ENCODE measurements at places on chromosomes 11 and 22.

DNA sequence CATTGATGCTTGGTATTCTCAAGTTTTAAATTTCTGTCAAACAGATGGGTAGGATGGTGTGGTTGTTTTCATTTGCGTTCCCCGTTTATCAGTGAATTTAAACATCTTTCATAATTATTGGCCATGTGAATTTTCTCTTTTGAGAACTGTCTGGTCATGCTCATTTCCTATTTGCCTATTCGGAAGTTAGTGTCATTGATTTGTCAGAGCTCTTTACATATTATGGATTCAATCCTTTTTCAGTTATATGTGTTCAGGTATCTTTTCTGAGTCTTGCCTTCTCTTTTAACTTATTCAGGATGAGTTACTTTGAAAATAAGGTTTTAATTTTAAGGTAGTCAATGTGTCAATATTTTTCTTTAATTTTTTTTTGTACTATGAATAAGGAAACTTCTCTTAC is 315.7 kb downstream of the MN1 start:
- DNase-seq = no peak

DNA sequence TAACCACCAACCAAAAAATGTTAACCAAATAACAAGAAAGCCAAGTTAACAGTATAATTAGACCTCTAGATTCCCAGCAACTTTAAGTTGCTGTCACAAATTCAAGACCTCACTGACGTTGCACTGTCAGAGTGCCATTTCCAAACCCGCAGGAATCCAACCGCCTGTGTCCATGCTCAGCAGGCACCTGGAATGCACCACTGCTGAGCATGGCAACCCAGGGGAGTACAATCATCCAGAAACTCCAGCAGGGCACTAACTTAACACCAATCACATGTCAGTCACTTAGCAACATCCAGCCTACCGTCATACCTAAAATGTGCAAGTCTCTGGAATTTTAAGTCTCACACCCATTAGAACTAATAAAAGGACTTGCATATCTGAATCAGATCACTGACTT is 48.8 kb downstream of the SMCO4 start:
- DNase-seq = no peak

GRCh38 chr11:42840860-42841259 is 470.9 kb upstream of the API5 start:
- DNase-seq = no peak

DNA sequence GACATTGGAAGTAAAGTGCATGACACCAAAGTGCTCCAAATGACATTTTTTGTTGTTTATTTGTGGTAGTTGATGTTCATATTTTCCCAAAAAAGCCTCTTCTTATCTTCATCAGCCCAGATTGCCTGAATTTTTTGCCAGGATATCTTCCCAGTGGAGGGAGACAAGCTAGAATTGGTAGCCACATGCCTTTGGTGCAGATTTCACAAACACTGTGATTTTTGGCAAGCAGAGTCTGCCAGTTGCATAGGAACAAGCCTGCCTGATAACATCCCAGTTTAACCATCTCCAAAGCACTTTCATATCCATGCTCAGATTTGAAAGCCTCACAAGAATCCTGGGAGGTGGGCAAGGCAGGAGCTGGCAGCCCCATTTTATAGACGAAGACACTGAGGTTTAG is 102.3 kb upstream of the SYT13 start:
- no peak for DNase-seq

GRCh38 chr11:36013950-36014897 is 70.4 kb downstream of the LDLRAD3 start:
- no peak for DNase-seq

DNA sequence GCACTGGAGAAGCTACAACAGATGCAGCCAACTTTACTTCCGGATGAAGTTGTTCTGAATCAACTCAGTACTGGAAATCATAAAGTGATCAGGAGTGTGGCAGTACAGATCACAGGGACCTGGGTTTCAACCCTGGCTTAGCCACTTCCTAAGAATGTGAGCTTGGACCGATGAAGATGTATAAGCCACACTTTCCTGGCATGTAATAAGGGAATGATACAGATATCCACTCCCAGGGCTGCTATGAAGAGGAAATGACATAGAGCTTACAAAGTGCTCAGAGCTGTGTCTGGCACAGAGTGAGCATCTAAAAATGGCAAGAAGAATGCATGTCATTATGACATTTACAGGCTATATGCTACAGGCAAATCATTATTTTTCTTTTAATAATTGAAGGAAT is 378.7 kb downstream of the NTM start:
- DNase-seq = no peak

- DNase-seq = no peak
Observed at GRCh38 chr11:119673052-119673758, 55.8 kb downstream of the NECTIN1 start.

- DNase-seq = no peak
Observed at GRCh38 chr11:75654314-75654713, 14.5 kb downstream of the MAP6 start.

DNA sequence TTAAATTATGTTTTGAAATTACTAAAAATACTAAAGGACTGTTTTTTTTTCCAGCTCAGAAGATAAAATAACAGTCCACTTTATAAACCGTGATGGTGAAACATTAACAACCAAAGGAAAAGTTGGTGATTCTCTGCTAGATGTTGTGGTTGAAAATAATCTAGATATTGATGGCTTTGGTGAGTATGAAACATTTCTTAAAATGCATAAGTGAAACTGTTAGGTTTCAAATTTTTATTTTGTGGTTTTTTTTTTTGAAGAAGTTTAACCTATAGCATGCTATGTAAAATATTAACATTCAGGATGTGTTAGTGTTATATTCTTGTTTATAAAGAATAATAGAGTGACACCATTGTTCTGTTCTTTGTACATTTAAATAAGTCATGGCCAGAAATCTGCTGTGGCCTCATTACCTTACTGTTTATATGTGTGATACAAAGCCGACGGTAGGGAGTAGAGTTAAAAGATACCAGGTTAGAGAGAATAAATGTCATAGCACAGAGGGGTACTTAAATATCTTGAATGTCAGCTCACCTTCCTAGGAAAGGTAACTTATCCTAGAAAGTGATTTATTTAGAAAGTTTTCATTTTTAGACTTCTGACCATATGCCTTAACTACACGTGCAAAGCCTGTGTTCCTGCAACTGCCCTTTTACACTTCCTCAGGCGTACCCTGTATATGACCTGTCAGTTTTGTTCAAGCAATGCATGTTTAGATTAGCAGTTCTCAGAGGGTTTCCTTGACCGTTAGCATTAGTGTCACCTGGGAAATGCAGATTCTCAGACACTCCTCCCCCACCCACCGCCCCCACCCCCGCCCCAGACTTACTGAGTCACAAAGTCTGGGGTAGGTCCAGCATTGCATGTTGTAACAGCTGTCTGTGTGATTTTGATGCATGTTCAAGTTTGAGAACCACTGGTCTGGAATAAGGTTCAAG is 6.3 kb downstream of the FDX1 start:
- DNase-seq = no peak

DNA sequence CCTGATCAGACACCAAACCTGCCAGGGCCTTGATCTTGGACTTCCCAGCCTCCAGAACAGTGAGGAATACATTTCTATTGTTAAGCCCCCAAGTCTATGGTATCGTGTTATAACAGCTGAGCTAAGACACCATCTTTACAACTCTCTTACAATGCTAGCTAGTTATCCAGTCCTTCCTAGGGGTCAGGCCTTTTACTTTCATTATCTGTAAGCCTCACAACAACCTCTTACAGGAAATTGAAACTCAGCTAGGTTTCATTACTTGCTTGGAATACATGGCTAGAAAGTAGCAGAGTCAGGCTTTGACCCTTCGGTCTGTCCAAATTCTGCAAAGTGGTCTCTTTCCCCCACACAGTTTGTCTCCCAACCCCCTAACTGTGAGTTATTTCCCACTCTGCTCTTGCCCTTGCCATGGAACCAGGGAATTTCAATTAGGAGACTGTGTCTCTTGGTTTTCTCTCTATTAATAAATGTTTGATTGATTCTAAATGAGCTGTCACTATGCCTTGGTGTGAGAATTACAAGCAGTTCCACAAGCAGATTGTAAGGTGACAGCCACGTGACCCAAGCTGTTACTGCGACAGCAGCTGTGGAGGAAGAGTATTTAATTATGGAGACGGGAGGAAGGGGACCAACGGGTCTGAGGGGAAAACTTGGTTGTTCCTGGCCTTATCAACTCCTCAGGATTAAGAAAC is 38.4 kb upstream of the CLMP start:
- DNase-seq = no peak

DNA sequence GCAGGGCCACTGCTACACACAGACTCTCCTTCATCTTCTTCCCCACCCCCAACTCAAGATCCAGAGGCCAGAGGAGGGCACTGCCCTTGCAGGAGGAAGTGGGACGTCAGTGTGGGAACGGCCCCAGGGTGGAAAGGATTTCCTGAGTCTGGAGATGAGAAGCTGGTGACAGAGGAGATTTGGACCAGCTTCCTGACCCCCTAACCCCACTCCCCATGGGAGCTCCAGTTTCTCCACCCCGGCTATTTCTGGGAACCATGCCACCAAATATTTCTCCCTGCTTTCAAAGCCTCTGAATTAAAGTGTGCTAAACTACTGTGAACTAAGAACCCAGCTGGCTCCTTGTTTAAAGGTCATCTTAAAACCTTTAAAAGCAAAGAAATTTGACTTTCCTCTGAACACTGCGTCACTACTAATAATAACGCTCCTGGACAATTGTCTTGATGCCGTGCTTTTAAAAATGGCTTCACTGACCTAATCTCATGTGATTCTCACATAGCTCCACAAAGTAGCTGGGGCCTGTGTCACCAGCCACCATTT is 46.6 kb downstream of the CWC15 start:
- DNase-seq = no peak

DNA sequence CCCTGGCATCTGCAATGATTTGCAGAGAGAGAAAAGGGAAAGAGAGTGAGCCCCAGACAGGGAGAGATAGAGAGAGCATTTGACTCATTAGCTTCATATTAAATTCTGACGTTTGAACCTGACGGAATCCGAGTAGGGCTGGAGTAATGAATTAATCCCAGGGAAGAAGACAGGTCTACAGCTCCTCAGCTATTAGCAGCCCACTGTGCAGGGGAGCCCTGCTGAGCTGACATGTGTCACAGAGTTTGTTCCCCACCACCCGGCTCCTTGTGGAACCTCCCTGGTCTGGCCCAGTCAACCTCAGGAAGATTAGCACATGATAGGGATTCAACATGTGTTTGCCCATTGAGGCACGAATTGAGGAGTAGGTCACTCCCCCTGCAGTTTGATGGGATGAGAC is 404.0 kb downstream of the BUD13 start:
- DNase-seq = no peak

DNA sequence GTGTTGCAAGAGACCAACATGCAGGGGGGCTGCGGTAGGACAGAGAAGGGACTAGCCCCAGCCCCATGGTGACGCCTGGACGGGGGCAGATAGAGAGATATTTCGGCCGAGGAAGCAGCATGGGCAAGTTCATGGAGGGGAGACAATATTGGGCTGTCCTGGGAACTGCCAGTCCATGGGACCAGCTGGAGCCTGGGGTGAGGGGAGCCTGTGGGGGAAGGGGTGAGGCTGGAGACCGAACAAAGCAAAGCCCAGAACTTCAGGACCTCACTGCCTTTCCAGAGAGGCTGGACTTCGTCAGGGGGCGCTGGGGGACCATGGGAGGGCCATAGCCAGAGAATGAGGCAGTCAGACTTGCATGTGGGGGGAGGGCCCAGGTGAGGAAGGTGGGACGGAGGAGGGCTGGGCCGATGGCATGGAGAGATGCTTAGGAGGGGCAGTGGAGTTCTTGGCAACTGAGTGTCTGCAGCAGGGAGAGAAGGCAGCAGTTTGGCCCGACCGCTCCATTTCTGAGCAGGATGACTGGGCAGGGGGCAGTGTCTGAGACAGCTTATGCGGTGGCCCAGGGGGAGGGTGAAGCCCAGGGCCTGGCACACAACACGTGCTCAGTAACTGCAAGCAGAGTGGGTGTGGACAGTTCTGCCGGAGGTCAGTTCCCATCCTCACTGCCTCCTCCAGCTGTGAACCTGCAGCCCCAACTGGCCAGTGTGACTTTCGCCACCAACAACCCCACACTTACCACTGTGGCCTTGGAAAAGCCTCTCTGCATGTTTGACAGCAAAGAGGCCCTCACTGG is 712 bp downstream of the UPK3A start:
- no peak for DNase-seq

- DNase-seq = no peak
Observed at GRCh38 chr11:2816523-2816922, 69.1 kb downstream of the CDKN1C start.

- DNase-seq = no peak
Observed at GRCh38 chr22:42202048-42202447, 68.4 kb downstream of the TCF20 start.

GRCh38 chr11:73229321-73229895 is 11.3 kb downstream of the P2RY2 start:
- no peak for DNase-seq

DNA sequence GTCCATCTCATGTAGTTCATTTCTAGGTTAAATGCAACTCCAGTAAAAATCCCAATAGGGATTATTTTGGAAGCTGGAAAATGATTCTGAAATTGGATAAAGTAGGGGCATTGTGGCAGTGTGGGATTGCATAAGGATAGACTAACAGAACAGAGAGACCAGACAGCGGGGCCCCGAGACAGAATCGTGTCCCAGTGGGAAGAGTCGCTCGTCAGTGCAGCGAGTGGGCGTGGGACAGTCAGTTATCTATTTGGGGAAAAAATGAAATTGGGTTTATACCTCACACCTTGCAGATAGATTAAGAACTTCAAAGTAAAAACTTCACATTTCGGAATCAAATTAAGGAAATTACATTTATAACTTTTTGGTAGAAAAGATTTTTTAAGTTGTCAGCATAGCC is 10.6 kb downstream of the SART1 start:
- DNase-seq = no peak

DNA sequence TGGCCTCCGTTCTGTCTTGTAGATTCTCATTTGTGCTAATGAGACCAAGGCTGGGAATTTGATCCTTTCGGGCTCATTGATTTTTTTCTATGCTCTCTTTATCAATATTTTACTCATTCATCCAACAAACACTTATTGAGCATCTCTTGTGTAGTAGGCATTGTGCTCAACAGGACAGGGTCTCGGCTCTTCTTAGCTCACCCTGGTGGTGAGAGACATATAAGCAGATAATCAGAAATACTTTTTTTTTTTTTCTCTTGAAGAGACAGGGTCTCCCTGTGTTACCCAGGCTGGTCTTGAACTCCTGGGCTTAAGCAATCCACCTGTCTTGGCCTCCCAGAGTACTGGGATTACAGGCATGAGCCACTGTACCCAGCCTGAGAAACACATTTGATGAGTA is 48.0 kb upstream of the SLC5A1 start:
- DNase-seq = no peak

GRCh38 chr22:43185860-43186261 is 1.1 kb downstream of the TTLL12 start:
- DNase-seq = no peak

DNA sequence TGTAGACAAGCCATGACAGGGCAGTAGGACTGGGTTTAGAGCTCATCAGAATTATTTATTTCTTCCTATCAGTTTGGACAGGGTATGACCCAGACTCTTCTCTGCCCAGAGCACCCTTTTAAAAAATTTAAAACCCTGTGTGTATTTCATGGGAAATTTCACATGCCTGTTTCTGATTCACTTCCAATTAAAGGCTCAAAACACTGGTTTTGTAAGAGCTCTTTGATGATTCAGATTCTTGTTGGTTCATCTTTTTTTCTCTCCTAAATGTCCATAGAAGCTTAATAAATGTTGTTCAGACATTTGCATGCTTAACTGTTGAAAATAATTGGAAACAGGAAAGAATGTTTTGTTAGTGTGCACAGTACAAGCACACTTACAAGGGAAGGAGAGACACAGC is 13.8 kb downstream of the FLI1 start:
- DNase-seq = no peak

- no peak for DNase-seq
Observed at GRCh38 chr22:26785932-26786331, 128.5 kb downstream of the MIAT start.

- DNase-seq = no peak
Observed at GRCh38 chr11:31921081-31921480, 110.0 kb upstream of the PAX6 start.
